ENCODE measurements at places on chromosomes 6 and 20.

GRCh38 chr6:42175860-42176259 lies 2.7 kb downstream of the GUCA1A start:
- no peak for DNase-seq

DNA sequence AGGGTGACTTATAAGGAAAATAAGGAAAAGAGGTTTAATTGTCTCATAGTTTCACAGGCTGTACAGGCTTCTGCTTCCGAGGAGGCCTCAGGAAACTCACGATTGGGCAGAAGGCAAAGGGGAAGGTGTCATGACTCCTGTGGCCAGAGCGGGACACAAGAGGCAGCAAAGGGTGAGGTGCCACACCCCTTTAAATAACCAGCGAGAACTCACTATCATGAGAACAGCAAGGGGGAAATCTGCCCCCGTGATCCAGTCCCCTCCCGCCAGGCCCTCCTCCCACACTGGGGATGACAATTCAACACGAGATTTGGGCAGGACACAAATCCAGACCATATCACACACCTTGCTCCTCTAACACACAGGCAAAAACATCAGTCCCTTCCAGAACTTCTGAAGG lies 254.0 kb downstream of the DLL1 start:
- no peak for DNase-seq

DNA sequence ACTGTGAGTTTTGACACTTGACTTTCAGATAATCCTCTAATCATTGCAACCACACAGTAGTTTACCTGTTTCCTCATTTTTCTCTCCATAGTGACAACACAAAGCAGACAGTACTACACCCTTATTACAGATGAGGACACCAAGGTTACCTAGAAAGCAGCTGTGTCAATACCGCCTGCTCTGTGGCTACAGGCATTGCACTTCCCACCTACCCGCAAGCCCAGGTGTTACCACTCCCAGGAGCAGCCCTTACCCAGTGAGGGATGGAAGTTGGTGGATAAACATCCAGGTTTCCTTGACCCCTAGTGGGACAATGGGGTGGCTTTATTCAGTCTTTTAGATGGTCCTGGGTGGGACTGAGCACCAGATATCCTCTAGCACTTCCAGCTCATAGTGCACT lies 503.6 kb downstream of the PTPRT start:
- DNase-seq = no peak

- no peak for DNase-seq
These were observed 89.4 kb upstream of the AGPAT4 start for GRCh38 chr6:161363286-161363685.

DNA sequence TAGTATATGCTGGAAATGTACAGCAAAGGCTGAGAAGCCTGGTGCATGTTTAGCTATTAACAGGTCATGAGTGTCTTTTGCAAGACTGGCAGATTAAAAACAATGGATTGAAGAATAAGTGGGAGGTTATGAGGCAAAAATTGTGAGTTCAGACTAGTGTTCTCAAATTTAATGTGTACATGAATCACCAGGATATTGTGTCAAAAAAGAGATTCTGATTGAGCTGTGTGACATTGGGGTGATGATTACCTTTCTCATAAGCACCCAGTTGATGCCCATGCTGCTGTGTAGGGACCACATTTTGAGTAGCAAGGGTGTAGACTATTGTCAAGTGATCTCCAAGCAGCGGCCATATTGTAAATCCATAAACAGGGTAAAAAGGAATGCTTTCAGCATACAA lies 44.8 kb downstream of the MAP3K5 start:
- no peak for DNase-seq

GRCh38 chr20:63123331-63123741 lies 92.6 kb downstream of the YTHDF1 start:
- DNase-seq = no peak

- DNase-seq = no peak
These were observed 55.8 kb upstream of the TFAP2D start for GRCh38 chr6:50657513-50657912.

DNA sequence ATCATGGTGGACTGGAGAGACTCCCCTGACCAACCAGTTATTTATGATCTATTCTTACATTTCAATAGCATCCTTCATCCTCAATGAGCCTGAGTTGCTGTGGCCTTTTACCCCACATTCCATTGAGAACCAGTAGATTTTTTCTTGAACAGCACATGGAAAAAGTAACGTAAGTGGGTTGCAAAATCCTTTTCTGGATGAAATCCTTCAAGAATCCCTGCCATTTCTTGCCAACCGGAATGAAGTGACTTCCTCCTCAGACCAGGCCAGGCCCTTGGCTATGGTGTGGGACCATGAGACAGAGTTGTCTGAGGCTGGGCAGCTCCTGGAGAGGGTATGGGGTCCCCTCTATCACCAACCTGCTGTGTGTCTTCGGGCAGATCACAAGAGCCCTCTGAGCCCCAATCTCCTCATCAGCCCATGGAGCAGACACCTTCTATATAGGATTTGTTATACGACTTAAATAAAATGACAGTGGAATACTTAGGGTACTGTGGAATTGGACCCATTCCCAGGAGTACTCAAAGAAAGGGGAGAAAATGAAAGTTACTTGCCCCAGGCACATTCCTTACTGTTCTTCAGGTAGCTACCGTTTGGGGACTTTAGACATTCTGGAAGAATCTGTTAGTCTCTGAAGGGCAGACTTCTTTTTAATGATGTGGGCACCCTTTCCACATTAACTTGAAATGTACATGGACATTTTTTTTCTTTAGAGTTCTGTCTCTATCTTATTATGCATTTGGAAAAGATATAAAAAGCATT lies 10.9 kb downstream of the EYA2 start:
- DNase-seq = no peak

DNA sequence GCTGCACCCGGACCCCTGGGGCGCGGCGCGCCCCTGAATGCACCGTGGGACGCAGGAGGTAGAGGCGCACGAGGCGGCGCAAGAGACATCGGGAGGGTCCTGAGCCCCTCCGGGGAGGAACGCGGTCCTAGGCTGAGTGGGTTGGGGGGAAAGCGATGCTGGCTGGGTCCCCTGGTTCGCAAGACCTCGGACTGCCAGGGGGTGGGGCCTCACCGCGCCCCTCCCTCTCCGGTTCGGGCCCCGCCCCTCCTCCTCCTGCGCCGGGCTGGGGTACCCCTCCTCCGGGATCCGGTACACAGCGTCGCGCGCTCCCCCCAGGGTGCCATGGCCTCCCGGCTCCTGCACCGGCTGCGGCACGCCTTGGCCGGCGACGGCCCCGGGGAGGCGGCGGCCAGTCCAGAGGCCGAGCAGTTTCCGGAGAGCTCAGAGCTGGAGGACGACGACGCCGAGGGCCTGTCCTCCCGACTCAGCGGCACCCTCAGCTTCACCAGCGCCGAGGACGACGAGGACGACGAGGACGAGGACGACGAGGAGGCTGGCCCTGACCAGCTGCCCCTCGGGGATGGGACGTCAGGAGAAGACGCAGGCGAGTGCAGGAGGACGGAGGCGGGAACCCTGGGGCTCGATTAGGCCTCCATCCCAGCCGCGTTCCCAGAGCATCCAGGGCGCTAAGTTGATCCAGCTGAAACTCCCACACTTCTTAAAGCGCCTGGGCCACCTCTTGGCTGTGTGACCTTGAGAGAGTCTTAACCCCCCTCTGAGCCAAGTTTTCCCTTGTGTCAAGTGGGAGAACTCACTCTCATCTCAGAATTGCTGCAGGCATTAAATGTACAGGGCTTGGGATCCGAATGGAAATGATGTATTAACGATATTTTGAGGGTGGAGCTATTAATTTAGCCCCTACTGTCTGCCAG lies 541 bp downstream of the SNX21 start:
- peak; percentile 49 for DNase-seq

GRCh38 chr6:138504764-138505689 lies 5.7 kb upstream of the NHSL1 start:
- no peak for DNase-seq

DNA sequence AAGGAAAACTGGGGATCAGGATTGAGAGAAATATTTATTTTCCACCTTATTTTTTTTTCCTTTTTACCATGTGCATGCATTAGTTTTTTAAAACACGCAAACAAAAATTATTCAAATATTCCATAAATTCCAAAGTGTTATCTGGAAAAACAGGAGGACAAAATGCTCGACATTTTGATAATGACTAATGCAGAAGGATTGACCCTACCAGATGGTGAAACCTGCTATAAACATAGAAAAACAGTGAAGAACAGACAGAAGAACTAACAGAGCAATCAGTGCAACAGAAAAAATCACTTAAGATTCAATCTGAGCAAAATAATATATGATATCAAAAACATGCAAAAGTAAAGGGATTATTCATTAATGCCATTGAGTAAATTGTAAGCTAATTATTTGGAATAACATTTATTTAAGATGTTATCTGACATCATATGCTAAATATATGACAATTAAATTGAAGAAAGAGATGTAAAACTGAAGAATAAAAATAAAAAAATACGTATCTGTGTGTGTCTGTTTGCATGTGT lies 218.4 kb downstream of the LMBRD1 start:
- no peak for DNase-seq

DNA sequence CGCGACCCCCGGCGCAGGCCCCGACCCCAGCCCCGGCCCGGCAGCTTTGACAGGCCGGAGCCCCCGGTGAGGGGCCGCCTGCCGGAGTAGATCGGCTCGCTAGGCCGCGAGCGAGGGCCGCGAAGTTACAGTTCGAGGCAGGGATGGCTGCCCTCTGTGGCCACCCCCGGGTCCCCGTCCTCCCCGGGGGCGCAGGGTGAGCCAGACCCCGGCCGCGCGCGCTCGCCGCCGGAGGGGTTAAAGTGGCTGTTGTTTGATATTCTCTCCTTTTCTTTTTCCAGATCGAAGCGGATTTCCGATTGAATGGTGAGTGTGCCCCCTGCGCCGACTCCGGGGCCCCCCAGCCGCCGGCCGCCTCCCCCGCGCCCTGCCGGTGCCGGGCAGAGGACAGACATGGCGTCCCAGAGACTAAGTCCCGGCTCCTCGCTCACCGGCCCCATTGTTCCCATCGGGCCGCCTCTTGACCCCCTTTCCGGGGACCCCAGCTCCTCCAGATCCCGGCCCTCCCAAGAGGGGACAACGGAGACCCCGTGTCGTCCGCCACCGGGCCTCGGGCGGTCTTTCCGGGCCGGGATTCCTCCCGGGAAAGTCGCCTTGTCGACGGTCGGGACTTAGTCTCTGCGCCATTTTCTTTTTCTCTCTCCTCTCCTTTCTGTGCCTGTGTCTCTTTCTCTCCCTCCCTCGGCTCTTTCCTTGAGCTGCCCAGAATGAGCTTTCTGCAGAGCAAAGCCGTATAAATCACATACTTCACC lies 704 bp downstream of the TOP1 start:
- DNase-seq = no peak

GRCh38 chr6:55528624-55529023 lies 50.4 kb downstream of the HMGCLL1 start:
- DNase-seq = no peak

- no peak for DNase-seq
These were observed 171.6 kb upstream of the FBXL4 start for GRCh38 chr6:99119109-99120031.
